ENCODE measurements at places on chromosomes 5 and 9.

GRCh38 chr9:117815948-117816347, 111.7 kb downstream of the TLR4 start:
- no peak for DNase-seq

- peak; percentile 78 for DNase-seq
These were observed 166.1 kb downstream of the BNC2 start for GRCh38 chr9:16704116-16705110.

GRCh38 chr5:107388141-107388861, 282.4 kb downstream of the EFNA5 start:
- DNase-seq, result peak; percentile 96

DNA sequence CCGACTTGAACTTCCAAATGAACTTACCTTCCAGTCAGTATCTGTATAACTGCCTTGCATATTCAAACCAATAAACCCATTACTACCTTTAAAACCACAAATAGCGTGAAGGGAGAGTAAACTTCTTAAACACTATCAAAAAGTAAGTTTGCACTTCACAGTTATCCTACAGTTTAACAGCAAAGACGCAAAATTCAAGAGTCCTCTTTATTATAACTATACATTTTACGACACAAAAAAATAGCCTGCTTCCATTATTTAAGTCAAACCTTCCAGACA, 1.8 kb downstream of the PTBP3 start:
- DNase-seq, result no peak

Measured in fibroblast of skin of right quadriceps (primary cell).